Renal cortical epithelial cell (primary cell): ENCODE measurements at places on chromosomes 5 and 9. TPM values are rescaled to one million over a fixed set of nuclear protein-coding genes. Genes with fewer than 3 reads are reported as not detected.

GRCh38 chr9:126459546-126459945, 132.9 kb downstream of the MVB12B start:
- no peak for DNase-seq

DNA sequence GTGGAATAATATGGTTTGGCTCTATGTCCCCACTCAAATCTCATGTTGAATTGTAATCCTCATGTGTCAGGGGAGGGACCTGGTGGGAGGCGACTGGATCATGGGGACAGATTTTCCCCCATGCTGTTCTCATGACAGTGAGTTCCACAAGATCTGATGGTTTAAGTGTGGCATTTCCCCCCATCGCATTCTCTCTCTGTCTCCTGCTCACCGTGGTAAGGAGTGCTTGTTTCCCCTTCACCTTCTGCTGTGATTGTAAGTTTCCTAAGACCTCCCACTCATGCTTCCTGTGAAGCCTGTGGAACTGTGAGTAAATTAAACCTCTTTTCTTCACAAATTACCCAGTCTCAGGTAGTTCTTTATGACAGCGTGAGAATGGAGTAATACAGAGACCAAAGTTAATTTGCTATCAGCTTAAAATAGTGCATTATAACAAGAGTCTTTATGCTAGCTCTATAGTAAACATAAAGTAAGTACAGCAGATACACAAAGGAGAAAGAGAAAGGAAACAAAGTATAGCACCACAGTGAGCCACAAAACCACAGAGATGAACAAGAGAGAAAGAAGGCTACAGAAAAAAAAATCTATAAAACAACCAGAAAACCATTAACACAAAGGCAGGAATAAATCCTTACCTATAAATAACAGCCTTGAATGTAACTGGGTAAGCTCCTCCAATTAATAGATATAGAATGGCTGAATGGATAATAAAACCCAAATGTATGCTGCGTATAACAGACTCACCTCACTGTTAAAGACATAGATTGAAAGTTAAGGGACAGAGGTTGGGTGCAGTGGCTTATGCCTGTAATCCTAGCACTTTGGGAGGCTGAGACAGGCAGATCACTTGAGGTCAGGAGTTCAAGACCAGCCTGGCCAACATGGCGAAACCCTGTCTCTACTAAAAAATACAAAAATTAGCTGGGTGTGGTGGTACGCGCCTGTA, 39.7 kb downstream of the RAPGEF6 start:
- no peak for DNase-seq

- no peak for DNase-seq
Measured at GRCh38 chr9:77543131-77543822, 104.8 kb downstream of the GNA14 start.

DNA sequence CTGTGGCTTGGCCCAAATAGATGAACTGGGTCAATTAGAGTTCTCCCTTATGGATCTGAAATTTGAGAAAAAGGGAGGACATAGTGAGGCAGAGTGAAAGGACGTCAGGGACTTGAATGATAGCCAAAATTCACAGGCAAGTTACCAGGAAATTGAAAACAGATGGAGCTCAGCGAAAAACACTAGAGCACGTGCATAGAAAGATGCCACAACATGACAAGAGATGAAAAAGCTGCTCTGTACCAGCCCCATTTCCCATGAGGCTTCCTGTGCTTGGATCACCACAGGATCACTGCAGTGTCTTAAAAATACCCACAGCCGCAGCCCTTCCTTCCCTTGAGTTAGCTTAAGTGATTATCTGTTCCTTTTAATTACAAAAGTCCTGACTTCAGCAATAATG, 39.0 kb upstream of the HOMER1 start:
- DNase-seq = no peak

- peak; percentile 63 for DNase-seq
Measured at GRCh38 chr5:61178702-61179101, 16.4 kb upstream of the SMIM15 start.

- no peak for DNase-seq
Measured at GRCh38 chr9:136923881-136924280, 20.7 kb downstream of the FBXW5 start.

DNA sequence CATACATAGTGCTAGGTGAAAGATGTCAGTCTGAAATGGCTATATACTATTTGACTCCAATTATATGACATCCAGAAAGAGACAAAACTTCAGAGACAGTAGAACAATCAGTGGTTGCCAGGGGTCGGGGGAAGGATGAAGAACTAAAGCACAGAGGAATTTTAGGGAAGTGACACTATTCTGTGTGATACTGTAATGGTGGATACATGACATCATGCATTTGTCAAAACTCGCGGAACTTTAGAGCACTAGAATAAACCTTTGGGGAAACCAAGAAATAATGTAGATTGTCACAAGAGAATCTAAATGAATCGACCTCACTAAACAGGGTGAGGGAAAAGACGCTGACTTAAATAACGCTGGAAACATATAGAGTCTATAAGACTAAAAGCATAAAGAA, 107.0 kb upstream of the RETREG1 start:
- DNase-seq = no peak

The PCDHA6 gene
- 1.0 and 7.2 TPM in 2 replicates for total RNA-seq

DNA sequence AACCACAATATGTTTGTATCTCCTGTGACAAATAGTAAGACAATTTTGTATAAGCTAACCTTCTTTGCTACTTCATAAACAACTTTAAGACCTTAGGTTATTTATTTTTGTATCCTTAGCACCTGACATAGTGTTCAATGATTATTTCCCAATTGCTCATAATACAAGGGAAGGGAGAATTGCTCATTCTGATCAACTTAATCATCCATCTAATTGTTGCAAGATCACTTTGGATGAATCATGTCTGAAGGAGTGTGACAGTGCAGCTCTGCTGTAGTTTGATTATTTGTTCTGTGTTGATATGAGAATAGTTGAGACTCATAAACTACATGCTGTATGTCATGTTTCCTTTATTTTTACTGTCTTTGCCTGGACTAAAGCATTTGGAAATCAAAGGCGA, 721.3 kb upstream of the SEMA6A start:
- peak; percentile 79 for DNase-seq

DNA sequence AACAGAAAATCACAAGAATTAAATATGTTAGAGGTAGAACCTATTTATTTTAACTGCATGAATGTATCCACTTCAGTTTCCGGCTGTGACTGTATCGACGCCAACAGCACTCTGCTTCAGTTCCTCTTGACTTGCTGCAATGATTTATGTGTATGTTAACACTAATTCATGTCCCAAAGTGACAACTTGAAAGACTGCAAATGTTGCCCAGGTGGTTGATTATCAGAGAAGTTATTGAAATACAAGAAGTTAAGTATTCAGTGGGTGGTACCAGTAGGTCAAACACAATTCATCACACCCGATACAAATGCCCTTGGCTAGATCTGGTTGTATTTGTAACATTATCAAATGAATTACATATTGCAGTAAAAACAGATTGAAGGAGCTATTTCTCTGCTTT, 622.7 kb upstream of the CDH18 start:
- no peak for DNase-seq

DNA sequence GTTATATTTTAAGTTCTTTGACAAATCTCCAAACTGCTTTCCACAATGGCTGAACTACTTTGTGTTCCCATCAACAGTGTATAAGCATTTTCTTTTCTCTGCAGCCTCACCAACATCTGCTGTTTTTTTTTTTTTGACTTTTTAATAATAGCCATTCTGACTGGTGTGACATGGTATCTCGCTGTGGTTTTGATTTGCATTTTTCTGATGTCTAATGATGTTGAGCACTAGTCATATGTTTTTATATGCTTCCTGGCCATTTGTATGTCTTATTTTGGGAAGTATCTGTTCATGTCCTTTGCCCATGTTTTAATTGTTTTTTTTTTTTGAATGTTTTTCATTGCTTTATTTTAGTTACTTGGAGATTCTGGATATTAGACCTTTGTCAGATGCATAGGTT, 196.6 kb downstream of the PLK2 start:
- no peak for DNase-seq

DNA sequence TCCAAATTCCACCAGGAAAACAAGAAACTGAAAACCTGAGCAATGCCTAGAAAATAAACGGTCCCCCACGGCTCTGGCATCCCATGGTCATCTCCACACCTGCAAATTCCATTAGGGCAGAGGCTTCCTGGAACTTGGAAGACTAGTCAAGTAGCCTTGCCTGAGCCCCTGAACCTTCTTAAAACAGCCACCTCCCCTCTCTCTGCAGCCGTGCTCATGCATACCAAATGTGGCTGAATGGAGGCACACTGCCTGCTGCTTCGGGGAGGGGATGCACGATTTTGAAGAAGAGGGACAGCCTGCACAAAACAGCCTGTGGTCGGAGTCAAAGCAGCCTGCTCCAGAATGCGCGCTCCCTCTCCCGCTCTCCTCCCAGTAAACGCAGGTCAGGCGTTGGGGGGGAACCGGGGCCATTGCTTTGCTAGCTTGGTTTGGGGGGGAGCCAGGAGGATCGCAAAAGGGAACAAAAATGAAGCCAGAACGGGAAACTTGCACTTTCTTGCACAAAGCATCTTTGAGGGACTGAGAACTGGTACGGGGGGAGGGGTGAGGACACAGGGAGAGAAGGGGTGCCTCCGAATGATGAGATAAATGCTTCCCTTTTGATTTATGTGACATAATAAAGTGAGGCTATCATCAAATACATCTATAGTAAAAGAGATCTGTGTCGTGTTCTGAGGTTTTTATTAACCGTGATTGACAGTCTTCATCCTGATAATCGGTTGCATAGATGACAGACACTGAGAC, at the start of gene TRPM3:
Gene TRPM3 (minus strand): TSS at position 347 of the 747 bp plus-strand sequence. CDS start 267 bp downstream, at position 80.
- no peak for DNase-seq

DNA sequence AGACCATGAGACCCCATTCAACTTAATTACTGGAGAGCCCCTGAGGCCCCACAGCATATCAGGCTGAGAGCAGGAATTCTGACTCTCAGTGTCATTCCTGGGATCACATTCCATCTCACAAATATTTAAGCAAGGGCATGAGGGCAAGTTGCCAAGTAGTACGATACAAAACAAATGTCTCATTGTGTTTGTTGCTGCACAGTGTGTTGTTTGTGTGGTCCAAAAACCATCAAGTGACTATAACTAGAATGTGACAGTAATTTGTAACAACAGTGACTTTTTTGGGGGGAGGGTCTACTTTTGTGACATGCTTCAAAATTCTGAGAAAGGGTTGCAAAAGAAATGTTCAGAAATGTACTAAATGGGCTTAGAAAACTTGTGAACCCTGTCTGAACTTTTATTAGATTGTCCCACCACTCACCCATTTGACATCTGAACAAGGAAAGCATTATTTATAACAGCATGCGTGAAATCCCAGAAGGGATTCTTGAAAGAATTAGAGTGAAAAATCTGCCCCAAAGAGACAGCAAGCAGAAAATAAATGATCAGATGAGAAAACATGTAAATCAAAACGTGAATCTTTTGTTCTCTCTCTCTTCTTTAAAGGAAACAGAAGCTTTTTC, 347.0 kb downstream of the NTRK2 start:
- peak; percentile 53 for DNase-seq

DNA sequence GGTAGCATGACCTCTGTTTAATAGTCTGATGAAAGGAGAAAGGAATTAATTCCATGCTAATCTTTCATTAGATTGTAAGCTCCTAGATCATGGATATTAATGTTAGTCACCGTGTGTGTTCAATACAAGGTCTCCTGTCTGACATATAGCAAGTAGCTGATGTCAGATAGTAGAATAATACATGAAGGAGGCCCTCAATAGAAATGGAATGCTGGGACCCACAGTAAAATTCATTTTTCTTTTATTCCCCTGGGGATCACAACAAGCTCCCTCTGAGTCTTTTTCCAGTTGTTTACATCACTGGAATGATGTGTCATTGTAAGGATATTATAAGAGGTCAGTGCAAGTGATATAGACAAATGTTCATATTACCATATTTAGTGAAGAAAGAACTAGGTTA, 240.3 kb upstream of the TRPC7 start:
- no peak for DNase-seq

DNA sequence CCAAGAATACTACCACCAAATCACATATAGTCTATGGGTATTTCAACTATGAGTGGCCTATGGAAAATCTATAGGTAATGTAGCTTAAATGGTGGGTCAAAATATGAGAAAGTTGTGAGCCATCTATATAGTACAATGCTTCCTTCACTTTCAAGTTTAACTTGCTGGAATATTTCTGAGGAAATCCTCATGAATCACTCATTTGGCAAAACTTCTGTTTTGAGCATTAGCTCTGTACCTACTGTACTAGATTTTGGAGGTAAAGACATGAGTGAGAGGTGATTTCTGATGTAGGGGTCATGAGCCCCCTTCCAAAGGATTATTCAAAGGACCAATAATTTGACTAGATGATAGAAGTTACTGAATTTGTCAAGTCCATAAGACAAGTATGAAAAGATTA, 80.6 kb upstream of the DAB2 start:
- DNase-seq = no peak

DNA sequence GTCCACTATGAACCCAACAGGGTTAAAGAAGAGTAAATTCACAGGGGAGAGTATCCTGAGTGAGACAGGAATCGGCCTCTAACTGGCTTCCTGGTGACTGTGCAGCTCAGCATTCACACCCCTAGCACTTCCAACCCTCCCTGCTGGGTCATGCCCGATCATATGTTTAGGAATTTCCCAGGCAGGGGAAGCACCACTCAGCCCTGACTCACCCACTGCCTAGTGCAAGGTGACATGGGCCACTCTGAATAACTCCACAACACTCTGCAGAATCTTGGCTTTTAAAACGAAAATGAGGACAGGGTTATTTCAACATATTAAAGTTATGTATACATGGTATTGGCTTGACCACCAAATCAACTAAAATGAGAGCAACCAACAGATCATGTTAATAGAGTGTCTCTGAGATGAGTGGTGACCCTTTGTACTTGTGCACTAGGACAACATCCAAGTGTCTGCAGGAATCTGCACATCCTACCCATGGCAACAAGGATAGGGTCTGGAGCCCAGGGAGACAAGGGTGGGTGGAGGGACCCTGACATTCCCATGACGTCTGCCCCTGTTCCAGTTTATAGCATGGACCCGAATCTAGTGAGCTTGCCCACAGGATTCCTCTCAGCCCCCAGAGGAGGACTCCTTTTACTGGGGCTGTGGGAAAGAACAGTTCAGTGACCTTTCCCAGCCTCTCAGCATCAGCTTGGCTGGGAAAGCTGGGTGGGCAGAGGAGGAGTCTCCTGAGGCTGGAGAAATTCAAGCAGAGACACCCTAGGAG, 485.8 kb downstream of the SEMA5A start:
- DNase-seq = peak; percentile 96

The EGFL7 gene
- 3.8 and 19.4 TPM in 2 replicates for total RNA-seq

- DNase-seq = no peak
Measured at GRCh38 chr5:160199410-160199911, 29.8 kb upstream of the FABP6 start.

GRCh38 chr9:99253772-99254431, 31.8 kb downstream of the SEC61B start:
- no peak for DNase-seq

The C5orf52 gene
- total RNA-seq = not detected in 2 replicates
